ENCODE measurements at places on chromosomes 5 and 9.

- DNase-seq, result no peak
Measured at GRCh38 chr5:130992621-130993020, 172.4 kb downstream of the HINT1 start.

- peak; percentile 90 for DNase-seq
Measured at GRCh38 chr9:100111235-100111634, 12.2 kb downstream of the INVS start.

GRCh38 chr9:97737429-97737828 is 40.3 kb upstream of the XPA start:
- no peak for DNase-seq

DNA sequence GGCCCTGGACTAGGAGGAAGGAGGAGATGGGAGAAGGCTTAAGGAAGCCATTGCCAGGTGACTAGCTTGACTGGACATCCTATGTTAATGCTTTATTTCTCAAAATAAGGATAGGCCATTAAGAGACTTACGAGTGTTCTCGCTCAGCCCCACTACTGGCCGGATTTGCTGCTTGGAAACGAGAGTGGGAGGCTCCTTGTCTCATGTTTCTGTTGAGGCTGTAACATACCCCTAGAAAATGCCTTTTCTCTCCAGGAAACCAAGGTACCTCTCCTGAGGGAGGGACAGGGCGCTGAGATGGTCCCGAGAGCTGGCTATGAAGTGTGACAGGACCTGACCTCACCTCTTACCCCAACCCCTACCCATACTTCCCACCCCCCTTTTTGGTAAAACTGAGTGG is 60.0 kb downstream of the RALGPS1 start:
- DNase-seq, result no peak

DNA sequence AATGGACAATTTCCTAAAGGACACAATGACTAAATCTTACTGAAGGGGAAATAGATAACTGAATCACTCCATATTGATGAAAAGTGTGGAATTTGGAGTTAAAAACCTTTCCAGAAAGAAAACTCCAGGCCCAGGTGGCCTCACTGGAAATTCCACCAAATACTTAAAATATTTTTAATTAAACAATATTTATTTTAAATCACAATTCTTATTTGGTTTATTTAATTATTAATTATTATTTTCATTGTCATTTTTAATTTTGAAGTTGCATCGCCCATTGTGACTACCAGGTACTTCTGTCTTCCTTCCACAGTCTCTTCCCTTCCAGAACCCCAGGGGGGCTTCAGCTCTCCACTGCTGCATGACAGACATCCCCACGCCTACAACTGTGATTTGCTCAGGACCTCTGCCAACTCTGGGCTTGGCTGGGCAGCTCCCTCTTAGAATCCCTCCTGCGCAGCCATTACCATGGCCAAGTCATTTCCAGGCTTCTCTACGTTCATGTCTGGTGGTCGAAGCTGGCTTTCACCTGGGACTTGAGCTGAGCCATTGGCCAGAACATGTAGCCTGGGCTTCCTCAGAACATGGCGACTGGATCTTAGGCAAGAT is 16.4 kb upstream of the GADD45G start:
- DNase-seq, result no peak

DNA sequence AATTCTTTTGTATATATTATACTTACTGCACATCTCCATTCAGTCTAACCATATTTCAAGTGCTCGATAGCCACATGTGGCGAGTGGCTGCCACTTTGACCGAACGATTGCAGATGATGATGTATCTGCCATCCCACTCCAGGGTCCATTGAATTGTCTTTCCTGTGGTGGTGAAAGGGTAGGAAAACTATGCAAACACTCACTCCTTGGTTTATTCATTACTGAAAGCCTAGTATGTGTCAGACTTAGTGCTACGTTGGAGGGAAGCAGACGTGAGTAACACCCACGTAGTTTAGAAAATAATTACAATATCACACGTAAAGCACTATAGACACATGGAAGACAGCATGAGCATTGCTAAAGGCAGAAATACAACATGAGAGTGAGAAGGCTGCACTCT is 353.7 kb downstream of the CSNK1G3 start:
- DNase-seq, result no peak

- DNase-seq, result no peak
Measured at GRCh38 chr9:98678244-98678842, 30.4 kb downstream of the GABBR2 start.

DNA sequence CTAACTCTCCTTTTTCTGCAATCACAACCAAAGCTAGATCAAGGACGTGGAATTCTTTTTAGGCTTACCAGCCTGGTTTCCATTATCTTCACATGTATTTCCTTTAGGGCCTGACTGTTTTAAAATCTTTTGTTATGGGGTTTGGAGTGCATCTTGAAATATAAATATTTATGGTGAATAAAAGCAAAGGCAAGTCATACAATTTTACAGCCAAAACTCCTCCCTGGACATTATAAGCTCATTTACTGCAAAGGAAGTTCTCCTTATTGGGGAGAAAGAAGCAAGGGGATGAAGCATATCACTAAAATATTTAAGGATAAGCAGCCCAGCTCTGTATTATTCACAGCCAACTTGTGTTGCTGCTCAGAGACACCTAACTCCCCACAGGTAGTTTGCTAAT is 132.2 kb upstream of the TARS1 start:
- DNase-seq, result no peak

DNA sequence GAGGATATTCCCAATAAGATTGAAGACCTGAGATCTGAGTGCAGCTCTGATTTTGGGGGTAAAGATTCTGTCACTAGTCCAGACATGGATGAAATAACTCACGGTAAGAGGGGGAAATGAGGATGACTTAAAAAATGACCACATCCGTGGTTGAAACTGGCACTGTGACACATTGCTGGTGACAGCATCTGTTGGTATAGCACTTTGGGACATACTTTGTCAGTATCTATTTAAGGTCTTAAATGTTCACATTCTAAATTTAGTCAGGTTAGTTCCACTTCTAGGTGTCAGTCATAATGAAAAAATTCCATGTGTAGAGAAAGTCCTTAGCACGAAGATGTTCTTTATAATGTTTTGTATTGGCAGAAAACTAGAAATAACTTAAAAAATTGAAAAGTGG is 70.9 kb downstream of the GAPVD1 start:
- DNase-seq, result no peak

- no peak for DNase-seq
Measured at GRCh38 chr5:141313711-141314110, 6.9 kb downstream of the TAF7 start.

DNA sequence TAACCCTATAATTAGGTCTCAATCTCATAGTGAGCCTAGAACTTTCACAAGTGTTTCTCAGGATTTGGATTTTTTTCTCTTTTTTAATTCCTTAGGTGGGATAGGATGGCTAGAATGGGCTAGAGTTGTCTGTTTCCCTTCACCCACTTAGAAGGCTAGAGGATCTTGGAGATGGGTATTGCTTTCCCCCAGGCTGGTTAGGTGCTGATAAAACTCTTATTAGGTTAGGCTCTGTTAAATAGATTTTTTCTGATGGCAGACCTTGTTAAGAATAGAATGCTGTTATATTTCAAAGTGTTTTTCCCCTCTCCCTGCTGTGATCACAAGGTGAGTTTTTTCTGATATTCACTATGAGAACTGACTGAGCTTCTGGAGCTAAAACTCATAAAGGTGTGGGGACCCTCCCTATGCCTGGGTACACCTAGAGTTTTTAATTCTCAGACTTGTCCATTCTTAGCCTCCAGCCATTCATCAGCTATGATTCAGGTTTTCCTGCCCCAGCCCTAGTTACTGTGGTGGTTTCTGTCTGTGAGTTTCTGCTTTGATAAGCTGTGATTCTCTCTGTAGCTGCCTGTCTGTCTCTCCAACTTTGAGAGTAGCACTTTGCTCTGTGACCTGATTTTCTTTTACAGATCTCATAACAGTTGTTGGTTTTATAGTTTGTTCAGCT is 132.4 kb downstream of the HACD4 start:
- DNase-seq, result no peak

GRCh38 chr5:32090026-32090754 is 83.9 kb downstream of the GOLPH3 start:
- no peak for DNase-seq

GRCh38 chr9:95373069-95373681 is 55.7 kb upstream of the FANCC start:
- DNase-seq, result no peak

- no peak for DNase-seq
Measured at GRCh38 chr5:158917731-158918130, 182.0 kb downstream of the EBF1 start.

GRCh38 chr5:74403771-74404170 is 236.8 kb downstream of the ENC1 start:
- DNase-seq, result no peak

DNA sequence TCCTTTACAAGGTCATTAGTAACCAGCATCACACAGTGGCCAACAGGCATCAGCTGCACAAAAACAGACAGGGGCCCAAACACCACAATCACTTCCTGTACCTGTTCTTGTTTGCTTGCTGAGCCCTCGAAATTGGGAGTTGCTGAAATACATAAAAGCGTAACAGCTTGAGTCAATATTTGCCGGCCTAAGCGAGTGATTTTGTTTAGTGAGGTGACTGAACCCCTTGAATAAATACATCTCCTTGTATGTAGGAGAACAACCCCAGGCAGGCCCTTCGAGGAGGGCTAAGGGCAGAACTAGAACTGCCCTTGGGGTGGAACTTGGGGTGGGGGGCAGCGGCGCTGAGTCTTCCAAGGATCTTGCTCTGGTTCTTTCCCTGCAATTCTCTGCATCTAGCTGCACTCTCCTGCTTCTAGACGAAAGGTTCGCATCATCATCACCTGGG is 502.5 kb downstream of the RASEF start:
- DNase-seq, result no peak

DNA sequence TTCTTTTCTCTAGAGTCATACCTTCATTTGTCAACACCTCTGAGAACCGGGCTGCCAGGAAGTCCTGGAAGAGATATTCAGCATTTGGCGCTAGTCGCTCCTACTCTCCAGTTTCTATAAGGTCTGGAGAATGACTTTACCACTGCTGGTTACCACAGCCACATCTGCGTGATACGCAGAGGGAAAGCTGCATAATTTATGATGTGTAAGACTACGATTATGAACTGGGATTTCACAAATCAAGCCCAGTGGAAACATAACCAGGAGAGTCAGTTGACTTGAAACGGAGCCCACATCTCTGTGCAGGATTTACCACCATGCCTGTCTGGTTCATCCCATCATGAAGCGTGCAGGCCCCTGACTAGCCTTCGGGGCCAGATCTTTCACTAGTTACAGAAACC is 72.6 kb downstream of the FGF1 start:
- DNase-seq, result peak; percentile 98

DNA sequence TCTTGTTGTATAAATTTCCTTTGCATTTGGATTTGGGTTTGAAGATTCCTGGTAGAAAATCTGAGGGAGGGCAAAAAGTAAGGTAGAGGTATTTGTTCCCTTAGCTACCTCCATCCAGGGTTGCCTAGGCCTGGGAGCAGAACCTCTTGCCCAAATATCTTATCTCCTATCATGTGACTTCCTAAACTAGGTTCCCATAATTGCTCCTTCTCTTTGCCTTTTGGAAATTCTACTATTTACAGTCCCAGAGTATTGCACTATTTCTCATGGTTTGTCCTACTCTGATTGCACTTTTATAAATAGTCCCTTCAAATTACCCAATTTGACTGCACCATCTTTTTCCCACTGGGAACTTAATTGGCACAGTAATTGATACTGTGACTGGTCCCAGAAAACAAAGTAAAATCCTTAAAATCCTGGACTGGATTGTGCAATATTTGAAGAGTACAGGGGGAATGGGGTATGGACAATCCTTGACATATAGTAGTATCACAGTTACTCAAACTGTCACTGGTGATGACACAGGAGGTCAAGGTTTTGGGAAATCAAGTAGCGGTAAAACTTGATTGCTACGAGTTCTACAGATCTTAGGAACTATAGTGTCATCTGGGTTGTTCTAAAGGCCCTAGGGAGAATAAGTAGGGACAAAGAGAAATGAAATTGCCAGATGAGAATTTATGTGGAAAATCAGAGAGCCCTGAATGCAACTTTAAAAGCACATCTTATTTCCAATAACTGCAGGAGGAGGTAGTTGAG is 31.5 kb upstream of the TMED7 start:
- DNase-seq, result no peak

GRCh38 chr9:93976973-93977372 is 21.8 kb upstream of the BARX1 start:
- no peak for DNase-seq

DNA sequence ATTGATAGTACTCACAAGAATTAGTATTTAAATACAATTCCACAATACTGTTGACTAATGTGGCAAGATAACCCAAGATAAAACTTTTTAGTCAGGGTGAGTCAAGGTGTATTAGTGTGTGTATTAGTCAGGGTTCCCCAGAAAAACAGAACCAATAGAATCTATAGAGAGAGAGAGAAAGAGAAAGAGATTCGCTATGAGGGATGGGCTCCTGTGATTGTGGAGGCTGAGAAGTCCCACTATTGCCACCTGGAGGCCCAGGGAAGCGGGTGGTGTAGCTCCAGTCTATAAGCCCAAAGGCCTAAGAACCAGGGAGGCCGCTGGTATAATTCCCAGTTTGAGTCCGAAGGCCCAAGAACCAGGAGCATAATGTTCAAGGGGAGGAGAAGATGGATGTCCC is 10.0 kb upstream of the SHISAL2B start:
- no peak for DNase-seq

DNA sequence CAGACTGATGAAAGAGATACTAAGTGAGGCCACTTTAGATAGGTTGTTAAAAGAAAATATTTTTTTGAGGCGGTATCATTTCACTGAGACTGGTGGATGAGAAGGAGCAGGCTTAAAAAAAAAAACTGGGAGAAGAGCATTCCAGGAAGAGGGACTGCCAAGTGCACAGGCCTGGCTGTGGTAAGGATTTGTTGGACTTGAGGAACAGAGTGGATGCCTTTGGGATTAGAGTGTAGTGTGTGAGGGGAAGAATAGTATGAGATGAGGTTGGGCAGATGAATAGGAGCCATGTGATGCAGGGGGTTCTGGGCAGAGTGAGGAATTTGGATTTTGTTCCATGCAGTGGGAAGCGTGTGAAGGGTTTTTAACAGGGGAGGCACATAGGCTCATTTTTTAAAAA is 57.9 kb downstream of the PBX3 start:
- peak; percentile 71 for DNase-seq

GRCh38 chr5:33324667-33325307 is 116.0 kb upstream of the TARS1 start:
- no peak for DNase-seq

DNA sequence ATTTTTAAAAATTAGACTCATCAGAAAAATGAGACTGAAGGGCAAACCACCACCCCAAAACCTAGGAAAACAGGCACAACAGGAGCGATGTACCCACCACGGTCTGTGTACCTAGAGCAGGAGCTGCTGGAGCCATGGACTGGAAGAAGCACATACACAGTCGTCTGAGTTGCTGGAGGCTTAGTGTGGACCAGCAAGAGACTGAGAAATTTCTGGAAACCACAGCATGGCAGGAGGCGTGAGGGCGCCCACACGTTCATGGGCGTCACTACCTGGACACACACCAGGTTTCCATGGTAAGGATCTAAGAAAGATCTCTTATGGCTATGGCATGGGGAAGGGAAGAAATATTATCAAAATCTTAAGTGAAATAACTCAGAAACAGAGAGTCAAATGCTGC is 91.9 kb downstream of the MED10 start:
- no peak for DNase-seq
